Head of caudate nucleus (tissue), 42 donors: ENCODE measurements at places on chromosomes 4 and X.
A peak's percentile ranks its signal among the peaks of the same experiment; 100 is the strongest.

DNA sequence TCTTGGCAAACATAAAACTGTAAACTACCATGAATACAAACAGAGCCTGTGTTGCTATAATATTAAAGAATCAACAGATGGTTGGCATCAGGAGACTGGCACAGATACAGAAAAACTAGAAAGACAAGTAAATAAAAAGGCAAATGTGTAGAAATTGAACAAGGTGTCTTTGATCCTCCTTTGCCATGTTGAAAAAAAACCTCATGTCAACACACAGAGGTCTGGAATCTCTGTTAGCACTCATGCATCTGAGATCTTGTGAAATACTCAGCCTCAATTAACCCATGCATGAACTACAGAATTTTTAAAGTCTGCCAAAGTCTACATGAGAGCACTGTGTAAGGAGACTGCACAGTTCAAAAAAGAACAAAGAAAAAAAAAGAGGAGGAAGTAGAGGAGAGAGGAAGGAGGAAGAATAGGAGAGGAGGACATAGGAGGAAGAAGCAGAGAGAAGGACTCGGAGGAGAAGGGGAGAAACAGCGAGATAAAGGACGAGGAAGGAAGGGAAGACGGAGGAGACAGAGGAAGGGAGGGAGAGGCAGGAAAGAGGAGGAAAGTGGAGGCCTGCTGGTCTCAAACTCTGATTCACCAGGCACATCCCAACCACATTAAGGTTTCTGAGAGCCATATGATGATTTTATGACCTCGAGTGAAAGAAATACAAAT is 52.8 kb downstream of the PRDM5 start:
- no peak for DNase-seq

DNA sequence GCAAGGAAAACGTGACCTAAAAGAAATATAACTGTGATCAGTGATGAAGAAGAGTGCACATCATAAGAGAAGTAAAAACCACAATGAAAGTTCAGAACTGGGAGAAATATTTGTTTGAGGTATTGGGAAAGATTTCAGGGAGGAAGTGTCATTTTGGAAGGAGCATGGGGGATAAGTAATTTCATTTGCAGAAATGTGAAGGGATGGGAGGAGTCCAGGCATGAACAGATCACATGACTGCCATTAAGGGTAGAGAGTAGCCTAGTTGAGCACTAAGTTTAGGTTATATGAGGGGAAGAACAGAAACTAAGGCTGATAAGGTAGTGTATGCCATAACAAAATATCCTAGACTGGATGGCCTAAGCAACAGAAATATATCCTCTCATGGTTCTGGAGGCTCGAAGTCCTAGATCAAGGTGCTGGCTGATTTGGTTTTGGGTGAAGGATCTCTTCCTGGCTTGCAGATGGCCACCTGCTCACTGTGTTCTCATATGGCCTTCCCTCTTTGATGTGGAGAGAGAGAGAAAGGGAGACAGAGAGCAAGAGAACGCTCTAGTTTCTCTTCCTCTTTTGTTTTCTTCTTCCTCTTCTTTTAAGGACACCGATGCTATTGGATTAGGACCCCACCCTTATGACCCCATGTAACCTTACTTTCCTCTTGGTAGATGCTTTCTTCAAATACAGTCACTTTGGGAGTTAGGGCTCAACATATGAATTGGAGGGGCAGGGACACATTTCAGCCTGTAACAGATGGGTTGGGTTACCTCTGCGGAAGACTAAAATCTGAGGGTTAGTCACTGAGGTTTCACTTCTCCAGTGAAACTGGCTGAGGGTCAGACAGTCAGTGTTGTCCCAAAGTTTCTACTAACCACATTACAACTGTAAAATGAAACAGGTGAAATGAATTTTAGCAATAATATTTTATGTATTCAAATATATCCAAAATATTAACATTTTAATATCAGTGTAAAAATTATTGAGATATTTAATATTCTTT is 77.9 kb downstream of the EGF start:
- no peak for DNase-seq

DNA sequence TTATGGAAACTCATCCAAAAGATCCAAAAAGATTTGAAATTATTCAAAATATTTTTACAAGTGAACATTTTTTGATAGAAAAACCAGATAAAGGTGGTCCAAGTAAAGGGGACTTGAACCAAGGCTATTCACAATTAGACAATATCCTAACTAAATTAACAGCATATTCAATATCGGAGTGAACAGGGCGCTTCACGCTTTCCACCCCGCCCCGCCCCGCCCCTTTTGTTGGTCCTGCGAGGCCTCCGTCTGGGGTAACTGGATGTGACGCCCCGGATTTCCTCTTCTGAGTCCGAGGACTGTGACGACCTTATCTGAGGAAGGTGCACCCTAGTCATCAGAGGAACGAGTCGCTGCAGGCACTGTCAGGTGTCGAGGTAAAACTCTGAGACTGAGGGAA is at the start of gene MAGEB16:
Gene MAGEB16 (plus strand): TSS at position 301 of the 400 bp plus-strand sequence. CDS start 3,855 bp downstream, outside the sequence.
- no peak for DNase-seq

DNA sequence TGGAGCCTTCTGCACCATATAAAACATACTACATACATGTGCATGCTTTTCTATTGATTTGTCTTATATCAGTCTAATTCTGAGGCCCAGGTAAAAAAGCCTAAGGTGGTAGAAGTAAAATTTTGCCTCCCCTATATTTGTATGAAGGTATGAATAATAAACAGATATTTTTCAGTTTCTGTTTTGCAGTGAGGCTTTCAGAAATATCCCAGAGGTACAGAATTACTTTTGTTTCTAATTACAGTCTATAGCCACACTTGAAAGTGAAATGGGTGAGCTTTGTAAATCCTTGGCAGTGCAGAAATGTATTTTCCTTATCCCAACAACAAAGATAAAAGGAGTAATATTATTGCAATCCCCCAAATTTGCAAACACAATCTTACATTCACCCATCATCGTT is 59.5 kb downstream of the DDX60 start:
- no peak for DNase-seq

GRCh38 chr4:134624365-134624764 is 422.8 kb upstream of the PABPC4L start:
- no peak for DNase-seq

- no peak for DNase-seq
Measured at GRCh38 chr4:646460-646859, 21.1 kb downstream of the PDE6B start.

DNA sequence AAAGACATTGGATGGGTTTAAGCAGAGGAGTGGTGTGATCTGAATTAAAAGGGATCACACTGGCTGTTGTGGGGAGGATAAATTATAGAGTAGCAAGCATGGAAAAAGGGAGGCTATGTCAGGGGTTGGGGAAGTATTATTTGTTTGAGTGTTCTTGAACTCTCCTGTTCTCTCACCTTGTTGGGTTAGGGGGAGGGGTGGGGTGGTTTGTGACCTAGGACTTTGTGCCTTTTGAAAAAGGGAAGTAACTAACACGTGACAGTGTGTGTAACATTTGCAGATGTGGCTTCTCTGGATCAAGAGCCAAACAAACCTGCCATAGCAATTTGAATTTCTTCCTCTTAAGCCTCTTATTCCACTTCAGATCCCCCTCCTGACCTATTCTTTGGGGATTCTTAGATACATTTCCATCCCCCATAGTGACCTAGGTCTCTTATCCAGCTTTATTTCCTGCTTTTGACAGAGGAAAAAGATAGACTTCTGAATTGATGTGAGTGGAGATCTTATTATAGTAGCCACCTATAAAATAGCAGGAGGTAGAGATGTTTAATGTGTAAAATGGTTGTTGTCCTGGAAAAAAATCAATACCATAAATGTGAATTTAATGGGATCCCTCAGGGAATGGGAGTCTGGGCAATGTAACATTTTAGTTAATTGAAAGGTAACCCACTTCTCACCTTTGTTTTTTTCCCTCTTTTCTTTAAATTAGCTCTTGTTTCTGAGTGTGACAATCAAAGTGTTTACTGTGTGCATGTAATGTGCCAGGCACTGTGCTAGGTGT is 120.4 kb downstream of the CT47B1 start:
- DNase-seq, result no peak

GRCh38 chrX:119145241-119145653 is 17.6 kb upstream of the KIAA1210 start:
- DNase-seq, result no peak

GRCh38 chr4:179344861-179345260 is 1902.6 kb upstream of the AGA start:
- no peak for DNase-seq

DNA sequence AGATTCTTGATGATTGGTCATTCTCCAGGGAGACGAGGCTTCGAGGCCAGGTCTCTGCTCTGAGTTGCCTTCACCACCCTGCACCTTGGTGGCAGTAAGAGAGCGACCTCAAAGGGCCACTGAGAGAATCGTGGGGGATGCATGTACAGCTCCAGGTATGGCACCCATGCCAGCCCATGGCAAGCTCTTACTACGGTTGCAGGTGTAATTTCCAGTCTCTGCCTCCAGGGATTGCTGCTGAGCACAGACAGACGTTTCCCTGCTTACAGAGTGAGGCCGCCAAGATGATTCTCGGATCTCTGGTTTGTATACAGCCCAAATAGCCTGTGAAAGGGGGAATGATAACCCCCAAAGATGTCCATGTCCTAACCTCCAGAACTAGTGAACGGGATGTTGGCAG is 16.3 kb upstream of the DRD5 start:
- DNase-seq, result peak; percentile 16

- DNase-seq, result no peak
Measured at GRCh38 chrX:43850629-43851028, 31.6 kb downstream of the MAOB start.

DNA sequence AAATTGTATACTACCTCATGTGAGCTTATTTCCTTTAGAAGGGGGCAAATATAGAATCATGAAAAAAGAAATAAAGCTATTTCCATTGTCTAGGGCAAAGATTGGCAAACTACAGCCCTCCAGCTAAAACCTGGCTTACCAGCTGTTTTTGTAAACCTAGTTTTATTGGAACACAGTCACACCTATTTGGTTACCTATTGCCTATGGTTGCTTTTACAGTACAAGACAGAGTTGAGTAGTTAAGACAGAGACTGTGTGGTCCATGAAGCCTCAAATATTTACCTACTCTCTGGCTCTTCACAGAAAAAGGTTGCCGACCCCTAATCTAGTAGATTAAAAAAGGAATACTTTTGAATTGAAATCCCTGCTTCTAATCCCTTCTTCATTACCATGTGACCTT is 88.8 kb upstream of the ENPP6 start:
- no peak for DNase-seq

DNA sequence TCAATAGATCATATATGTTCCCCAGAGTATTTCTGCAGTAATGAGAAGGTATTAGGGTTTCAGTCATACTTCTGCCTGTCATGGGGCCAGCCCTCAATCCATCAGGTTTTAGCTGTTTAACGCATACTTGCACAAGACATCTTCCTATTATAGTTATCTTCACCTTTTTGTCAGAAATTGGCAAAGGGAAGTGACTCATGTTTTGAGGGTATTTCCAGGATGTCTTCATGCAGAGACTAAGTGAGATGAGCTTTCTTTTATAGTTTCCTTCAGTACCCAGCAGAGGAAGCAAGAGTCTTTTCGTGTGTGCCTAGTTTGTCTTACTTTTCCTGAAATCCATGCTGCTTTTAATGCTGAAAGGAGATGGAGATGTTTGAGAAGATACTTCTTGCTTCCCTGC is 9.5 kb downstream of the CSTF2 start:
- no peak for DNase-seq

DNA sequence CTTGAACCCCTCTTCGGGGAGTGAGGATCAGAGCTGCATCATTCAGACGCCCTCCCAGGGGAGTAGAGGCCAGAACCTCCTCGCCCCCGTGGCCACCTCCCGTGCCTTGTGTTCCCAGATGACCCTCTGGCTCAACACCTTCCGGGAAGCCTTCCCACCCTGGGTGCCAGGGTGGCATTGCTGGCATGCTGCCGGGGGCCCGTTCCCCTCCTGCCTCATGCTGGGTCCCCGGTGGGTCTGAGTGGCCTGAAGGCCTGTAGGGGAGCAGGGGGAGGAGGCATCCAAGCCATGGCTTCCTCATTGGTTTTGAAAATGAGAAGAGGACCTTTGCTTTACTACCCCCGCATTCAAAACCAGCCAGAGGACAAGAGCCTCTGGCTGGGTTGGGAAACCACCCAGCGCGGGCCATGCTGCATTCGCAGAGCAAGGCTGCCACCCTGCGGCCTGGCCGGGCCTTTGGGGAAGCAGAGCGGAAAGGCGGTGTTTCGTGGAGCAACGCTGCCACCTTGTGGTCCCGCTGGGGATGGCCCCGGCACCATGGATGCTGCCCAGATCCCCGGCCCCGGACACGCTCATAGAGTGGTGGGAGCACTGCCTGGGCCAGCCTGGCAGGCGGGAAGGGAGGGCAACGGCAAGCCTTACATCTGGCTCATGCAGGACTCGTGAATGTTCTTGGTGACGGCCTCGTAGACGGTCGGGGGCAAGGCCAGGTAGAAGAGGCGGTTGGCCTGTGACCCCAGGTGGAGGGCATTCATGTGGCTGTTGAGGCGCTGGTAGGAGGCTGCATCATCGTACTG is 11.9 kb downstream of the G6PD start:
- DNase-seq, result peak; percentile 95

- no peak for DNase-seq
Measured at GRCh38 chr4:76470532-76470931, 35.5 kb downstream of the SHROOM3 start.

- peak; percentile 56 for DNase-seq
Measured at GRCh38 chr4:81472281-81473182, 825 bp upstream of the RASGEF1B start.

DNA sequence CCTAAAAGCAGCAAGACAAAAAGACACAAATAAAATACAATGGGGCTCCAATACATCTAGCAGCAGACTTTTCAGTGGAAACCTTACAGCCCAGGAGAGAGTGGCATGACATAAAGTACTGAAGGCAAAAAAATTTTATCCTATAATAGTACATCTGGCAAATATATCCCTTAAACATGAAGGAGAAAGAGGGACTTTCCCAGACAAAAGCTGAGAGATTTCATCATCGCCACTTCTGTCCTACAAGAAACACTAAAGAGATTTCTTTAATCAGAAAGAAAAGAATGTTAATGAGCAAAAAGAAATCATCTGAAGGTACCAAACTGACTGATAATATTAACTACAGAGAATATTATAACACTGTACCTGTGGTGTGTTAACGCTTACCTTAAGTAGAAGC is 86.4 kb downstream of the ANKRD17 start:
- DNase-seq, result no peak

- no peak for DNase-seq
Measured at GRCh38 chr4:121995790-121996537, 44.1 kb upstream of the TRPC3 start.
